ENCODE measurements at places on chromosomes 4 and X.

DNA sequence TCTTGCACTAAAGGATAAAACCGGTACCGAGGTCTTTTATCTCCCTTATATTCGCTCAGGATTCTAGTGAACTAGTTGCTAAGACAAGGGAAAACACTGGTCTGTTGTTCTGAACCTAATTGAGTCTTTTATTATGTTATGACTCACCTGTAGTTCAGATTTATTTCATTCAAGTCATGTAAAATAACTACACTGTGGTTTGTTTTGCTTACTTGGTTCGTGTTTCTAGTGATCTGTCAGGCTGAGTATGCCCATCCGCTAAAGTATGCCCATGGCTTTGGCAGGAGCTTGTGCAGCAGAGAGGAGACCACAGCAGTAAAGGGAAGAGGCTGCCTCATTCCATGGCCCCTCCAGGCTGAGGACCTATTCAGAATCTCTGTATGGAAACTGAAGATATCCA, 126.1 kb downstream of the AFF1 start:
- peak; percentile 94 for DNase-seq

- no peak for DNase-seq
Observed at GRCh38 chrX:3440981-3441380, 94.5 kb upstream of the MXRA5 start.

GRCh38 chr4:15457406-15458201, 12.1 kb upstream of the CC2D2A start:
- peak; percentile 48 for DNase-seq

GRCh38 chrX:18045436-18045835, 175.2 kb downstream of the BEND2 start:
- DNase-seq, result no peak

DNA sequence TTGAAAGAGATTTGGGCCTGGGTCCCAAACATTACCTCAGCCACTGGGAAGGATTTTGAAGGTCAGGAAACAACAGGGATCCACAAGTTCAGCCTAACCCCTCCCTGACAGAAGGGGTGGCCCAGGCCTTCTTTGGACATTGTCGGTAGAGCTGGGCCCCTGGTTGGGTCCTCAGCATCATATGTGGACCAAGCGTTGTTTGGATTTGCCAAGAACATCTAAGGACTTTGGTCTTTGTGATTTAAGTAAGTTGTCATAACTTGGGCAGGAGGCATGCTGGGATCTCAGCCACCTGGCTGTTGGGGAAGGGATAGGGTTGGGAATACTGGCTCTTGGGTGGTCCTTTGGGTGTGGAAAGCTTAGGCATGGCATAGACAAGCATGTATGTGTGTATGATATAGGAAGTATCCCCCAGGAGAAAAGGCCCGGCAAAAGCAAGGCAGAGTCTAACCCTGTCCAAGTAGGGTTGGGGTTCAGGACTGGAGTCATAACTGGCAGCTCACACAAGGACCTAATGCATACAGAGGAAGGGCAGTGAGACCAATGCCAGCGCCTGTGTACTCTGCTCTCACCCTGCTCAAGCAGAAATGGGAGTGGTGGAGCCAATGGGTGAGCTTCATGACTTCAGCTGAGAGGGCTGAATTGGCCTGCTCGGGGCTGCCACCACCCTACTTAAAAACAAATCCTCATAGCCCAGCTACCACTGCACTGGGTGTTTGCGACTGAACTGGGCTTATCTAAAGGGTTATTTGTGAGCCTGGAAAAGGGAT, 102.8 kb downstream of the RTL5 start:
- no peak for DNase-seq

GRCh38 chrX:38326086-38326485, 1.2 kb downstream of the RPGR start:
- no peak for DNase-seq

DNA sequence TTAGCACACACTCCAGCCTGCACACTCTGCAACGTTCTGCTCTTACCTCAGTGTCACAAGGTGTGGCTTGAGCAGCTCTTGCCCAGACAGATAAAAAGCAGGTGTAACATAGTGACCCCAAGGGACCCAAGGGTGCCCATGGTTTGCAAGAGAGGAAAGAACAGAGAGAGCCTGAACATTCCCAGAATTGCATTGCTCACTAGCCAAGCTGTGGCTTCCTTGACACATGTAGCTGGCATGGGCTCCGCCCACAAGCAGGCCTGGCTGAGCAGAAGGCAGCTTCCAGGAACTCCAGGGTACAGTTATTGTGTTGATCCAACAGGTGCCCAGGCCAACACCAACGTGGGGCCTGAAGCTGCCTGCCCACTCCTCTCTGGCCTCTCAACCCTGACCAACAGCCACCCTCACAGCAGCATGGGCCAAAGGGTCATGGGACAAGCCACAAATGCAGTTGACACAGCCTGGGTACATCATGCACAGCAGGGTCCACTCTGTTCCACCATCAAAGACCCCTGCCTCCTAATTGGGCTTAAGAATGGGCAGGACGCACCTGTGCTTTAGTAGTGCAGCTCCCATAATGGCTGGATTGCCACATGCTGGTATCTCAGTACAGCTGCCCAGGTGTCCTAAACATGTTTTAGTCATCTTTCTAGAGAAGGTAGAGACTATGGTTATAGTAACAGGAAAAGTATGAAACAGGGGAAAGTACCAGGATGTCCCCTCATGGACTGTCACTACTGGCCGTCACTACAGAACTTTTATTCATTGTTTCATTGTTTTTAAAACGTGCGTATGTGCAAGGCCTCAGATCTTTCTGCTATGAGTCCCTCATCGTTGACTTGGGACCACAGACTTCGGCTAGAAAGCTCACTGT, 73.7 kb upstream of the ACSL1 start:
- DNase-seq, result peak; percentile 20

DNA sequence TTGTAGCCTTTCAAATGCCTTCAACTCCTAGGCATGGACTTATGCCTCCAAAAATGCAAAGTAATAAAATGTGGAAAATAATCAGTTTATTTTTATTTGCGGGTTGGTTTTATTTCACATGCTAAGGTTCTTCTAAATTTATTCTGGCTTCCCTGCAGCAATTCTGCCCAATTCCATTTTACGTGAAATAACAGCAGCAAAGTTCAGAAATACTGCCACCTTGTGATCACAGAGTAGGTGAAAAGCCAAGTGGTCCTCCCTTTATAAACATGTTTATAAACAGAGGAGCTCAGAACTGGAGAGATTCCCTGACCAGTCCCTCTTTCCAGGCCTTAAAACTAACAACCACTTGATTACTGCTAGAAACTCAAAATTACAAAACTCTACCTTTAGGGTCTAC, 14.7 kb upstream of the DCHS2 start:
- peak; percentile 42 for DNase-seq

DNA sequence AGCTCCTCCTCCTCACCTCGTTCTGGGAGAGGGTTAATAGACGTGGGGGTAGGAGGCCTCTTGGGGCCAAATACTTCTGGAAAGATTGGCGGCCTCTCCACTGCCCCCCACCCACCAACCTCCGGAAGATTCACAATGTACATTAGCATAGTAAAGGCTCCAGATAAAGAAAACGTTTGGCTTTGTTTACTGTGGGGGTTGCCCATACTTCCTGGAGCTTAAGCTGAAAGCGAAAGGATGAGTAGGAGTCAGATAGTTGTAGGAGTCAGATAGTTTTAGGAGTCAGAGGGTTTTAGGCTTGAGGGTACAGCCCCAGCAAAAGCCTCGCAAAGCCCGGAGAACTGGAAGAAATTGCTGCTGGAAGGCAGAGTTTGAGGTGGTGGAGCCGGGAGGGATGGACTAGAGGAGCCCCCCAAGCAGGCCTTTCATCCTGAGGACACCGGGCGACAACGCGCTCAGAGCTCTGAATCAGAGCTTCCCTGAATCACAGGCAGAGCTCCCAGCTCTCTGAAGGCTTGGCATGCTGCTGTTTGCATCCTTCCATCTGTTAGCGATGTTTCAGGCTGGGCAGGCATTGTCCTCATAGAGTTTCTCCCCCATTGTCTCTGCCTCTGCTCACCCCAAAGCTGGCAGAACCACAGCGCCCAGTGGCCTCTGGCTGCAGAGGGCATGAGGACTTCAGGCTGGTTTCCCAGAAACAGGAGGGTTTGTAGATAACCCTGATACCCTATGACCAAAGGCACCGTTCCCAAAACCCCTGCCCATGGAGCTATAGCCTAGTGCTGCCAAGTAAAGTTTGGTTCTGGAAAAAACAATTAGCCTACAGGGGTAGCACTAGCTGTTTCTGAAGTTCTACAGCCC, 280.7 kb downstream of the BCOR start:
- DNase-seq, result no peak

- no peak for DNase-seq
Observed at GRCh38 chr4:16259889-16260246, 33.6 kb upstream of the TAPT1 start.

DNA sequence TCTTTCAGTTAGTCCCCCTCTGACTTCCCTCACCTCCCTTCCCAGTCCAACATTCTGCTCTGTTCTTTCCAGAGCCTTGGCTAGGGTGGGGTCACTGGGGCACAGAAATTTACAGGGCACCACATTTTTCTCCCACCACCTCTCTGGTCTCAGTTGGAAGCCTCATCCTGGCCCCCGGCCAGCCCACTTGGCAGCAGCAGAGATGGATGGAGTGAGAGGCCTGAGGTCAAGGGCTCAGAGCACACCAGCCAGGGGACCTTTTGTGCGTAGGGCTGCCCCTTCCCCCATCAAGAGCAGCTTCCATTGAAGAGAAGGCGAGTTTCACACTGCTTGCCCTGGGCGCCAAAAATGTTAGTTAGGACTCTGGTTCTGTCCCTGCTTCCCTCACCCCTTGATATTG, 230.9 kb downstream of the SOX3 start:
- DNase-seq, result no peak

DNA sequence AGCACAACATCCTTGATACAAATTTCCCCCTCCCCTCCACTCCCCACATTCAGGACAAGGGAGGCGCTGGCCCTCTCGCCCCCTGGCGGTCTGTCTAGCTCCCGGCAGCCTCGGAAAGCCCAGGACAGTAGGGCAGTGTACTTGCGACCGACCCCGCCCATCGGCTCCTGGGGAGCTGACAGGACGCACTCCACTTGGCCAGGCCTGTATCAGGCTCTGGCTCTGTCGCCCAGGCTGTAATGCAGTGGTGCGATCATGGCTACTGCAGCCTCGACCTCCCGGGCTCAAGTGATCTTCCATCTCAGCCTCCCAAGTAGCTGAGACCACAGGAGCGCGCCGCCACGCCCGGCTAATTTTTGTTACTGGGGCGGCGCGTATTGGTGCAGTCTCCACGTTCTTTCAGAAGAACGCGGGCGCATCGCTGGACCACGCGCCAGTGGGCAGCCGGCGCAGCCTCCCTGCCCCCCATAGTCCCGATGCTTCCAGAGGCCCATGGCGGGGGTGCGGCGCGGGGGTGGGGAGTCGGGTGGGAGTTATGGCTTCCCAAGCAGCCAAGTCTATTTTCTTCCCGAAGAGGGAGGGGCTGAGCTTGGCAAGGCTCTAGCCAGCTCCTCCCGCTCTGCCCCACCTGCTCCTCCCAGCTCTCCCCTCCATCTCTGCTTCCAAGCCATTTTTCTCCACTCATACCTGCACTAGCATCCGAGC, 7.8 kb upstream of the AKAP14 start:
- no peak for DNase-seq

- DNase-seq, result no peak
Observed at GRCh38 chrX:123256378-123256777, 72.3 kb downstream of the GRIA3 start.

DNA sequence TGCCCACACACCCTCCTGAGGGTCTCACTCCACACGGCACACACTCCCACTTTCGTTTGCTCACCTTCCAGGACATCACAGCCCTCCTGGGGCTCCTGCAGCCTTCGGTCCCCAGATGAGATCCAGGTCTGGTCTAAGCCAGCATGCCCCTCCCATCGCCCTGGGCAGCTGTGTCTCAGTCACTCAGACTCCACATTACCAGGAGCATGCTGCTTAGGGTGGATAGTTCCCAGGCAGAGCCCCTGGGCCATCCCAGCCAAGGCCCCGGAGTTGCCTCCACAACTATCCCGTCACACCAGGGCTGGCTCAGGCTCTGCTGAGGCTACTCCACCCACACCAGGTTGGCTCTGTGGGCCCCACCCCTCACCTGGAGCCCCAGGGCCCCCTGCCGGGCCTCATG, 50.4 kb upstream of the PSAPL1 start:
- no peak for DNase-seq

DNA sequence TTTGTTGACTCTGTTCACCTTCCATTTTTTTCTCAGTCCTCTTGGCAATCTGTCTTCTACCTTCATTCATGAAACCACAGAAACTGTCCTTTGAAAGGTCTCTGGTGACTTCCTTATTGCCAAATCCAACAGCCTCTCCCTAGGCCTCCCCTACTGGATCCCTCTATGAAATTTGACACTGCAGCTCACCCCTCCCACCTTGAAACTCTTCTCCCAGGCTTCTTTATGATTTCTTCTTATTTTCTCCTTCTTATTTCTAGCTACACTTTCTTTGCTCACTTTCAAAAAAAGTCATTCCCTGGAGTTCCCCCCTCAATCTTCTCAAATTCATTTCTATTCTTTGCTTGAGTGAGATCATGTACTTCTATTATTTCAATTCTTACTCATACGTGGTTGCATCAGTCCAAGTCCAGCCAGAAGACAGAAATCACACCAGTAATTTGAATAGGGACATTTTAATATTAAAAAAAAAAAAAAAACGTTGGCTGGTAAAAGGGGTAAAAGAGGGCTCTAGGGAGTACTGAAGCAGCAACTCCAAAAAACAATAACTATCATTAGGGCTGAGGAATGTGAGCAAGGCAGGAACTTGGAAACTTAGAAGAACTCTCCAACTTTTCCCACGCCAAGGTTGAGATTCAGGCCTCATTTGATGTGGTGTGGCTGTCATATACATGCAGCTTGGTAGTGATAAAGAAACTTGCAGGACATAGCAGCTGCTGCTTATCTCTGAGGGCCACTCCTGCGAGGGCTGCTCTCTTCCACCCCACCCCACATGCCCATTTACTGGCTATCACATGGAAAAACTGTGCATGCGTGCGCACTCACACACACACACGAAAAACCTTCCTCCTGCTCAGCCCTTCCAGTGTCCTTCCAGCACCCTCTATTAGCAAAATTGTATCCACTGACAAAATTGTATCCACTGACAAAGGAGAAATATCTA, 169.8 kb upstream of the GALNT7 start:
- peak; percentile 26 for DNase-seq

DNA sequence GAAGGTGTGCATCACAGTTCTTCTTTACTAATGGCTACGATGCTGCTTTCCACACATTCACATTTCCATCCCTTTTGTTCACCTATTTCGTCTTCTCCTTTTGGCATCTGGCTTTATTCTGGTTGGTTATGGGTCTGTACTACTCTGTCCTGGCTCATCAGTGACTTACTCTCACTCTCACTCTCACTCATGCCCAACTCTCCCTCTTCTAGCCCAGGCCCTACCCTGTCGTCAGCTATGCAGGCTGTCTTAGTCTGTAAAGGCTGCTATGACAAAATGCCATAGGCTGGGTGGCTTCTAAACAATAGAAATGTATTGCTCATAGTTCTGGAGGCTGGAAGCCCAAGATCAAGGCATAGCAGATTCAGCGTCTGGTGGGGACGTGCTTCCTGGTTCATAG, 105.6 kb upstream of the PUDP start:
- no peak for DNase-seq

GRCh38 chr4:39304651-39305050, 61.5 kb downstream of the RFC1 start:
- DNase-seq, result peak; percentile 40
